ENCODE measurements at places on chromosomes 3 and 15.
A peak's percentile ranks its signal among the peaks of the same experiment; 100 is the strongest.

DNA sequence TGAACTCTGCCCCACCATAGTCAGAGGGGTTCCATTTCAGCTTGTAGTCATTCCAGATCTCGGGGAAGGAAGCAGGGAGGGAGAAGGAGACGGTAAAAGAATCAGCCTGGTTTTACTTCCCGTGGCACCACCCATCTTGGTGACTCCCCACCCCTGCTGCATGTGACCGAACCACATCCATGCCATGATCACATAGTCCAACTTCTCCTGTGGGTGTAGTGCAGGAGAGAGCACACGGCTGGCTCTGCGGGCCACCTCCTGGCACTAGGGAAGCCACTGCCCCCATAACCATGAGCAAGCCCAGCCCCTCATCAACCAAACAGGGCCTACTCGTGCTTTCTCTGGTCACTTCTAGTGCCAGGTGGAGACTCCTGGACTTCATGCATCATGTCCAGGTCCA, 3.7 kb downstream of the CHRNA3 start:
- DNase-seq: no peak

DNA sequence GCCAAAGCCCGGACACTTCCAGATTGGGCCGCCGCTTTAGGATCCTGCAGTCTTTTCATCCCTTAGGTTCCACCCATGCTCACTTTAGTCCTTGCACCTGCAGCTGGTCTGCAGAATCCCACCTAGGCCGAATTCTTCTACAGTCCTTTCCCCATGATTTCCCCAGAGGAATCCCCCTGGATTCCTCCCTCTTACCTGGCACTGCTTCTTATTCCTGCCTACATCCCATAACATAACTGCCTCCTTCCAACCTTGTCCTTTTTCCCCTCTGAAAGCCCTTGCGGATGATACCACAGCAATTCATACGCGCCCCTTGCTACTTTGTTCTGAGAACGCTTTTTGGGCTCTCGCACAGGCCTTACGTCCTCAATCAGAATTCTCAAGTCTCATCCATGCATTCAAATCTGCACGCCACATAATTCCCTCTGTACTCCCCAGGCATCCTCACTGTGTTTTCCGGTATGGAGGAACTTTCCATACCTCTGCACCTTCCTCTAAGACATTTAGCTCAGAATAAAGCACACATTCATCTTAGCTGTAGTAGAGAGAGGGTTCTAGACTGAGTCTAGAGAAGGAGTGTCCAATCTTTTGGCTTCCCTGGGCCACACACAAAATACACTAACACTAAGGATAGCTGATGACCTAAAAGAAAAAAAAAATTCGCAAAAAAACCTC, 619 bp downstream of the EIF2AK4 start:
- DNase-seq: no peak

DNA sequence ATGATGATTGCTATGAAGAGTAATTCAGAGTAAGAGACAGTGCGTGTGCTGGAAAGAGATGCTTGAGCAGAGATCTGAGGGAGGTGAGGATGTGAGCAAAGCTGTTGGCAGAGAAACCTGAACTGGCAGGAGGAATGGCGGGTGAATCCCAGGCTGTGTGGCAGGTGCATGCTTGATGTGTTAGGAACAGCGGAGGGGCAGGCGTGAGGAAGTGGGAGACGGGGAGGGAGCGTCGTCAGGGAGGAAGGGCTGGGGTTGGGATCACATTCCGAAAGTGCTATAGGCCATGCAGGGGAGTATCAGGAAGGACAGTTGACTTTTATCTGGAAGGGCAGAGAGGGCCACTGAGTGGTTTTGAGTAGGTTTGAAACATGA, 8.6 kb downstream of the GABRA5 start:
- no peak for DNase-seq

- DNase-seq: peak; percentile 18
Measured at GRCh38 chr3:142857056-142857455, 31.8 kb downstream of the PCOLCE2 start.

- no peak for DNase-seq
Measured at GRCh38 chr3:23288286-23288685, 85.2 kb downstream of the UBE2E2 start.

All from cerebellar nuclear complex (tissue), 1 donor.